ENCODE measurements at places on chromosomes 7 and 10. TPM values are rescaled to one million over a fixed set of nuclear protein-coding genes. Genes with fewer than 3 reads are reported as not detected.

Gene NKX2-3
- not detected for total RNA-seq

Gene PPP1R3A
- not detected for total RNA-seq

Gene PRF1
- not detected for total RNA-seq

Gene RSPH10B2
- 2.1 TPM for total RNA-seq

Gene SSC4D
- 0.09 TPM for total RNA-seq

Gene C7orf57
- not detected for total RNA-seq

Gene ENTPD1
- total RNA-seq, result 4.4 TPM

Gene CADPS2
- total RNA-seq, result 82.9 TPM

Gene DYNC1I1
- total RNA-seq, result 8.6 TPM

Gene PAX4
- not detected for total RNA-seq

Gene SPDYE2B
- not detected for total RNA-seq

Gene STRIP2
- 2.4 TPM for total RNA-seq

Gene HOXA13
- total RNA-seq, result not detected

Gene STOX1
- total RNA-seq, result 0.09 TPM

Gene TAC1
- total RNA-seq, result not detected

Gene PDE6C
- total RNA-seq, result not detected

Gene GRM3
- total RNA-seq, result not detected

Gene PIK3AP1
- 0.09 TPM for total RNA-seq

Gene PVRIG
- not detected for total RNA-seq

Gene ACBD7
- total RNA-seq, result 0.76 TPM

Gene CPA2
- total RNA-seq, result not detected

Gene MTURN
- 33.5 TPM for total RNA-seq

Gene PNLIPRP1
- total RNA-seq, result not detected

Gene ANKRD61
- total RNA-seq, result under 0.01 TPM

Gene HACD1
- 14.7 TPM for total RNA-seq

Gene CDK14
- 1.0 TPM for total RNA-seq

Gene SLC16A9
- total RNA-seq, result not detected

Gene UPK3BL2
- total RNA-seq, result 0.60 TPM

Gene NKX6-2
- total RNA-seq, result not detected

Gene SAMD9L
- total RNA-seq, result 8.2 TPM

Gene CCDC172
- total RNA-seq, result not detected

Gene NPTX2
- 18.9 TPM for total RNA-seq

Gene PDE1C
- total RNA-seq, result 0.17 TPM

Gene FAM221A
- 5.9 TPM for total RNA-seq

Gene ZNF853
- total RNA-seq, result 5.2 TPM

Gene ATOH7
- total RNA-seq, result not detected

Gene ZNF503
- total RNA-seq, result 1.3 TPM

Gene ASIC3
- 0.09 TPM for total RNA-seq

Gene NUTM2B
- total RNA-seq, result 0.33 TPM

Gene HOXA6
- total RNA-seq, result 1.8 TPM

Gene MAPK8
- 54.4 TPM for total RNA-seq

Gene RGS10
- 2.1 TPM for total RNA-seq

Gene CFAP70
- total RNA-seq, result 0.26 TPM

Gene NRCAM
- total RNA-seq, result 1.2 TPM

Gene C7orf33
- total RNA-seq, result not detected

Gene GIMAP4
- total RNA-seq, result 389 TPM

Gene ACTR3C
- total RNA-seq, result 1.7 TPM

Gene WNT8B
- total RNA-seq, result not detected

Gene RHEB
- total RNA-seq, result 60.2 TPM

Gene CPED1
- 2.8 TPM for total RNA-seq
